Uterus (tissue), 4 donors: ENCODE measurements at places on chromosomes 5 and 9.

GRCh38 chr5:91332267-91333045, 50.7 kb downstream of the ARRDC3 start:
- no peaks in the 10 kb centered on the region for H3K27me3 ChIP-seq
- H3K4me3 ChIP-seq, result no peak overlapping the region
- no peak overlapping the region for H3K27ac ChIP-seq
- H3K4me1 ChIP-seq, result no peaks in the 10 kb centered on the region
- DNase-seq, result no peak

GRCh38 chr5:63573380-63573779, 388.9 kb downstream of the HTR1A start:
- H3K27me3 ChIP-seq, result no peaks in the 10 kb centered on the region
- no peak overlapping the region for H3K27ac ChIP-seq
- H3K4me1 ChIP-seq, result no peaks in the 10 kb centered on the region
- DNase-seq, result no peak

- H3K27ac ChIP-seq, result peak overlapping the region; percentile 97
- no peaks in the 10 kb centered on the region for H3K36me3 ChIP-seq
- H3K4me3 ChIP-seq, result peak overlapping the region; percentile 96
- peaks cover 13% of the 10 kb centered on the region for H3K4me1 ChIP-seq
Measured at GRCh38 chr5:36875051-36875789, 1.3 kb upstream of the NIPBL start.

- H3K4me1 ChIP-seq, result peaks cover 9% of the 10 kb centered on the region
- DNase-seq, result no peak
- no peak overlapping the region for H3K4me3 ChIP-seq
- H3K27me3 ChIP-seq, result no peaks in the 10 kb centered on the region
- peak overlapping the region; percentile 60 for H3K27ac ChIP-seq
Measured at GRCh38 chr9:37937366-37937765, 33.4 kb upstream of the SLC25A51 start.

DNA sequence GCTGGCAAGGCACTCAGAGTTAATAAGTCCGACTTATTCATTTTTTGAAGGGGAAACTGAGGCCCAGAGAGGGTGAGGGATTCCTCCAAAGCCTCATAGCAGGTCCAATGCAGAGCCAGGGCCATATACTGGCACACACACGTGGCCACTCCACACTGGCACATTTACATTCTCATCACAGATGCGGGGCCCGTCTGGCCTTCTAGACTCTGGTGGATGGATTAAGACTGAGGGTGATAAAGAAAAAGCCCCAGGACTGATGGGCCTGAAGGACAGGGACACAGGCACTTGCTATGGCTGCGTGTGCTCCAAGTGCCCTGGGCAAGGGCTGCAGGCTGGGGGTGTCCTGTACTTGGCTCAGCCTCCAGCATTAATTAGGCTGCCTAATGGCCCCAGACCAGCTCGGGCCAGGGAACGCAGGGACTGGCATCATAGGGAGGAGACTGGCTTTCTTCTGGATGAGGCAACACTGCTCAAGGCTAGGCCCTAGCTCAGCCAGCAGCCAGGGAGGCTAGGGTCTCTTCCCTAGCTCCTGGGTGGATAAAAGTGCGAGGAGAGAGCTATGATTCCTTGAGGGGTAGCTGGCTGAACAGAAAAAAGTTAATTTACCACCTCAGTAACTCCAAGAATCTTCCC, 28.5 kb upstream of the CSF1R start:
- no peaks in the 10 kb centered on the region for H3K4me1 ChIP-seq
- no peak overlapping the region for H3K27ac ChIP-seq
- no peak for DNase-seq
- H3K4me3 ChIP-seq, result no peak overlapping the region

- DNase-seq, result no peak
- no peak overlapping the region for H3K27ac ChIP-seq
- no peak overlapping the region for H3K4me3 ChIP-seq
- H3K36me3 ChIP-seq, result no peaks in the 10 kb centered on the region
- no peaks in the 10 kb centered on the region for H3K4me1 ChIP-seq
Measured at GRCh38 chr9:93828331-93829097, 126.6 kb downstream of the BARX1 start.

- no peaks in the 10 kb centered on the region for H3K27me3 ChIP-seq
- DNase-seq, result no peak
- no peak overlapping the region for H3K27ac ChIP-seq
- peaks cover 6% of the 10 kb centered on the region for H3K4me1 ChIP-seq
Measured at GRCh38 chr9:129162497-129163197, 15.4 kb downstream of the IER5L start.
